ENCODE measurements at places on chromosomes 12 and 14. TPM values are rescaled to one million over a fixed set of nuclear protein-coding genes. Genes with fewer than 3 reads are reported as not detected.

The KLHL33 gene
- total RNA-seq, result 0.10 TPM

The RD3L gene
- total RNA-seq, result 0.21 TPM

The RNASE3 gene
- total RNA-seq, result 2.2 TPM

The OASL gene
- 18.5 TPM for total RNA-seq

The KLRC4 gene
- 7.2 TPM for total RNA-seq

The PPP1R3E gene
- total RNA-seq, result 12.5 TPM

The BTBD7 gene
- total RNA-seq, result 10.4 TPM

The NANOG gene
- total RNA-seq, result not detected

The MORN3 gene
- total RNA-seq, result 3.6 TPM

The LRRC43 gene
- 0.52 TPM for total RNA-seq

The MCRS1 gene
- 28.1 TPM for total RNA-seq

The MFAP5 gene
- total RNA-seq, result not detected

The ESPL1 gene
- total RNA-seq, result 1.0 TPM

The OR4E2 gene
- not detected for total RNA-seq

The ZBTB42 gene
- 2.9 TPM for total RNA-seq

The CDCA4 gene
- 31.2 TPM for total RNA-seq

The ATF1 gene
- 9.6 TPM for total RNA-seq

The PPP2R5C gene
- 466 TPM for total RNA-seq

The PTGDR gene
- total RNA-seq, result 3.8 TPM

The RPS6KL1 gene
- 3.4 TPM for total RNA-seq

The TAS2R19 gene
- total RNA-seq, result 1.8 TPM

The MYH6 gene
- total RNA-seq, result not detected

The OR6C2 gene
- not detected for total RNA-seq

The NTF3 gene
- total RNA-seq, result not detected

The RNASE7 gene
- total RNA-seq, result not detected

The NUMB gene
- 41.1 TPM for total RNA-seq

The GRIN2B gene
- total RNA-seq, result under 0.01 TPM

The KLRC2 gene
- 3.6 TPM for total RNA-seq

The BTBD6 gene
- 25.4 TPM for total RNA-seq

The CHD8 gene
- 99.9 TPM for total RNA-seq

Measured in mononuclear cell (primary cell).